Vein endothelial cell (primary cell): ENCODE measurements at places on chromosomes 1 and 21. TPM values are rescaled to one million over a fixed set of nuclear protein-coding genes. Genes with fewer than 3 reads are reported as not detected.

The VWA5B1 gene
- total RNA-seq: not detected in 2 replicates

The NHLH2 gene
- not detected in 2 replicates for total RNA-seq

The OR2T29 gene
- total RNA-seq: not detected in 2 replicates

The OR2L13 gene
- not detected in 2 replicates for total RNA-seq

The ATP6V1G3 gene
- total RNA-seq: 0.33 TPM in 1 of 2 replicates, not detected in the other

The CRNN gene
- not detected in 2 replicates for total RNA-seq

The ANKRD13C gene
- total RNA-seq: 26.5 and 30.6 TPM in 2 replicates

The PLPPR4 gene
- 0.19 TPM in 1 of 2 replicates, not detected in the other for total RNA-seq

The GBP1 gene
- 19.9 and 20.5 TPM in 2 replicates for total RNA-seq

The LCA5L gene
- 0.76 and 1.3 TPM in 2 replicates for total RNA-seq

The SLC30A10 gene
- not detected in 2 replicates for total RNA-seq

The SLAMF9 gene
- total RNA-seq: not detected in 2 replicates

The ITGB2 gene
- 0.33 and 0.48 TPM in 2 replicates for total RNA-seq

The B4GALT2 gene
- 93.0 and 109 TPM in 2 replicates for total RNA-seq

The PROK1 gene
- total RNA-seq: not detected in 2 replicates

The CELA3A gene
- total RNA-seq: not detected in 2 replicates

The KRTAP21-2 gene
- total RNA-seq: not detected in 2 replicates

The C1orf216 gene
- total RNA-seq: 15.4 and 18.7 TPM in 2 replicates

The C1QTNF12 gene
- total RNA-seq: 0.33 and 0.76 TPM in 2 replicates

The HAO2 gene
- not detected in 2 replicates for total RNA-seq

The LIN28A gene
- total RNA-seq: not detected in 2 replicates

The OR10J1 gene
- not detected in 2 replicates for total RNA-seq

The PPFIA4 gene
- under 0.01 and 0.65 TPM in 2 replicates for total RNA-seq

The TFF2 gene
- total RNA-seq: not detected in 2 replicates

The S100A7A gene
- not detected in 2 replicates for total RNA-seq

The EGLN1 gene
- 58.5 and 69.6 TPM in 2 replicates for total RNA-seq

The CTSE gene
- total RNA-seq: under 0.01 TPM in 1 of 2 replicates, not detected in the other

The GBP2 gene
- total RNA-seq: 52.9 and 66.5 TPM in 2 replicates

The CDC7 gene
- 3.3 and 4.7 TPM in 2 replicates for total RNA-seq

The HSF2BP gene
- 1.1 and 2.0 TPM in 2 replicates for total RNA-seq

The SPRR5 gene
- not detected in 2 replicates for total RNA-seq

The COL8A2 gene
- total RNA-seq: 2.4 and 2.6 TPM in 2 replicates

The MKNK1 gene
- total RNA-seq: 21.2 and 29.1 TPM in 2 replicates

The OR10T2 gene
- not detected in 2 replicates for total RNA-seq

The PTPN7 gene
- 0.76 TPM in 1 of 2 replicates, not detected in the other for total RNA-seq

The LINGO4 gene
- total RNA-seq: not detected in 2 replicates

The PFDN2 gene
- 34.3 and 40.9 TPM in 2 replicates for total RNA-seq

The CBR1 gene
- total RNA-seq: 25.5 and 32.2 TPM in 2 replicates

The KCNK1 gene
- total RNA-seq: 0.10 TPM in 1 of 2 replicates, not detected in the other

The GPR61 gene
- 0.65 TPM in 1 of 2 replicates, not detected in the other for total RNA-seq

The SPOCD1 gene
- total RNA-seq: 31.4 and 53.6 TPM in 2 replicates

The A3GALT2 gene
- total RNA-seq: not detected in 2 replicates

The KAZN gene
- 1.3 and 5.4 TPM in 2 replicates for total RNA-seq

The CFH gene
- 43.9 and 98.6 TPM in 2 replicates for total RNA-seq

The TAGLN2 gene
- total RNA-seq: 403 and 470 TPM in 2 replicates

The CCDC24 gene
- total RNA-seq: 2.5 and 2.9 TPM in 2 replicates

The YTHDF2 gene
- 132 and 134 TPM in 2 replicates for total RNA-seq

The LRRC71 gene
- 0.19 and 0.33 TPM in 2 replicates for total RNA-seq
